T-helper 1 cell (primary cell): ENCODE measurements at places on chromosomes 6 and 20.

DNA sequence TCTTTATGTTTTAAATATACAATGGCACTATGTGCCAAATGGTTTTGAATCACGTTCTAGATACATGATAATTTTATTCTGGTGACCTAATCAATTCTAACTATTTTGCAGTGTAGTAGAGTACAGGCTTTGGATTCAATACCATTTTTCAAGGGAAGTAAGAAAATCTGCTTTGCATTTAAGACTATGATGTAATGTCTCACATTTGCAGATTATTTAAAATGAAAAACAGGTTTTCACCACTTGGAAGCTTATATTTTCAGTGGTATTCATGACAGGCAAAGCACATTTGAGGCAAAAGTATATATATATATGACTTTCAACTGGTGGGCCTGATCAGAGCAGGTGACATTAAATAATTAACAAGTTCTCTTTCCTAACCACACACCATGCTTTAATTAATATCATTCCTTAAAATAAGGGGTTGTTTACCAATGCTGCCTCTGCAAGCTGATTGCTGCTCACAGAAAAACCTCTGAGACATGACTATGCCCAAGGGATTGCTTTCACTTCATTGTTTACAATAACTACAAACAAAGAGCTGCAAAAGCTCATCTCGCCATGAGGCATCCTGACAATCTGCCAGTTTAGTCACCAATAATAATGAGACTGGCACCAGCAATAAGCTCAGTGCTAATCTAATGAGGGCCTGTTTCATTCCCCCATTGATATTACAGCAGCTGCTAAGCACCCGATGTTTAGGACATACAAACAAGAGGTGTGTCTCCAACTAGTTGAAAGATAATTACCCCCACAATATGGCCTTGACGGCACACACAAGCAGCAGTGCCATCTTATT is 1176.0 kb upstream of the GJE1 start:
- DNase-seq: no peak

- DNase-seq: no peak
These were observed 7.4 kb upstream of the BEND3 start for GRCh38 chr6:107122748-107123147.

GRCh38 chr6:119535332-119535731 is 185.8 kb upstream of the MAN1A1 start:
- no peak for DNase-seq

DNA sequence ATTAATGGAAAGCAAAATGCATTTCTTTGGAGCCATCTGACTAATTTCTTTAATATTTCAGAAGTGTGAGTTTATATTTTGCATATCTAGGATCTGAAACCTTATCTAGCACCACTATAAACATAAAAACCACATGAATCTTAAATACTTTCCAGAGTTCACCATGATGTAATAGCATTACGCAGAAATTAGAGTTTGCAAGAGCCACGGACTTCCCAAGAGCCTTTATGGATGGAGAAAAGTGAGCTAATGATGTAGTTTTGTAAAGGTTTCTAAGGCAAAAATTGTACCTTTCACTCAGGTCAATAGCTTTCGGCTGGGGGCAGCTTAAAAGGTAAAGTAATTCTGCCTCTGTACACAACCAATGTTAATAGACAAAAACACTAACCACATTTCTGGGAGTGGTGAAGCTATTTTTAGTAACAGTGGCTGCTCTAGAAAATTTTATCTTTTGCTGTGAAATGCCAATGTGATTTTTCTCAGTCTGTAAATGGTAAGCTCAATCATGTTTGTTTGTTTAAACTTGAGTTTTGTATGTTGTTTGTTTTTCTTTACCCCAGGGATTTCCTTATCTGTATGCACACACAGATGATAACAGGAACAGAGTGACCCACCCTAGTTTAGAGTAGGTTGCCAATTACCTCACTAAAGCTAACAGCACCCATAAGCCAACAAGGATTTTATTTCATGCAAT is 80.5 kb downstream of the FILIP1 start:
- no peak for DNase-seq

DNA sequence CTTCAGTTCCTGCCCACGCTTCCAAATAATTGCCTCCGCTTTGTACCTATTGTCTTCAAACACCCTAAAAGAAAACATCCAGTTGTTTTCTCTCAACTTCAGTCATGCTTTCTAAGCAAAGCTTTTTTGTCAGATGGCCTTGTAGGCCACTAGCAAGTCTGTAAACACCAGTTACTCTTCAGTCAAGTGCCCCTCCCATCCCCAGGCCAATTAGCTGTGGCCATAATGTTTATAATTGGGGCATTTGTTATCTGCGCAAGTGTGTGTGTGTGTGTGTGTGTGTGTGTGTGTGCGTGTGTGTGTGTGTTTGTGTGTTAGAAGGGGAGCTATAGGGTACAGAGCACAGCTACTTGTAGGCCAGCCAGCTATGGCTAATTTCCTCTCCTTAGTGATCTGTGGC is 272.4 kb upstream of the MARCKS start:
- DNase-seq: no peak

DNA sequence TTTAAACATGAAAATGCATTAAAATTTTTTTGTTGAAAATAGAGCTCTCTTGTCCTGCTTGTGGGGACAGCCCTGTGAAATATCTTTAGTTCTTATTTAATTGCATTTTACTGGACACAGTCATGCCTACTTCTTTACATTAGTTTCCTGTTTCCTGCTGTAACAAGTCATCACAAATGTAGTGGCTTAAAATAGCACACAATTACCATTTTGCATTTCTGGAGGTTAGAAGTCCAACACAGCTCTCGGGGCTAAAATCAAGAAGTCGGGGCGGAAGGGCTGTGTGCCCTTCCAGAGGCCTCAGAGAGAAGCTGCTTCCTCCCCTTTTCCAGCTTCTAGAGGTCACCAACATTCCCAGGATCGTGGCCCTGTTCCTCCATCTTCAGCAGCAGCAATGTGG is 29.4 kb downstream of the PNLDC1 start:
- DNase-seq: no peak

- no peak for DNase-seq
These were observed 368.6 kb downstream of the BTBD9 start for GRCh38 chr6:38271081-38271480.

DNA sequence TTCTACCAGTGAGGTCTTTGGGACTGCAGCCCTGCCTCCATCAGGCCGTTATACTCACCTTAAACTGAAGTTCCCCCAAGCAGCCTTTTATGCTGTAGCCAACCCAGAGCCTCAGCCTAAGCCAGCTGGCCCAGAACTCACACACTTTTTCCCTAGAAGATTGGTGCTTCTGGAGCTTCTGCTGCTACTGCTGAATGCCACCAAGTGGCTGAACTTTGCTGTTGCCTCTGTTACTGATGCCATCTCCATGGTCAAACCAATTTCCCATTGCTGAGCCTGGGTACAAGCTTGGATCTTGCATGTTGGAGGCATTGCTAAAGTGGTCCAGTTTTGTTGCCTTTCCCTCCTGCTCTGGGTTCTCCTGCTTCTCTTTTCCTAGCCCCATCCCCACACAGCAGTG is 15.0 kb upstream of the TBX18 start:
- DNase-seq: no peak

- no peak for DNase-seq
These were observed 259.0 kb downstream of the SYNE1 start for GRCh38 chr6:152378169-152378568.

GRCh38 chr6:56246541-56246880 is 869 bp downstream of the COL21A1 start:
- DNase-seq: no peak

DNA sequence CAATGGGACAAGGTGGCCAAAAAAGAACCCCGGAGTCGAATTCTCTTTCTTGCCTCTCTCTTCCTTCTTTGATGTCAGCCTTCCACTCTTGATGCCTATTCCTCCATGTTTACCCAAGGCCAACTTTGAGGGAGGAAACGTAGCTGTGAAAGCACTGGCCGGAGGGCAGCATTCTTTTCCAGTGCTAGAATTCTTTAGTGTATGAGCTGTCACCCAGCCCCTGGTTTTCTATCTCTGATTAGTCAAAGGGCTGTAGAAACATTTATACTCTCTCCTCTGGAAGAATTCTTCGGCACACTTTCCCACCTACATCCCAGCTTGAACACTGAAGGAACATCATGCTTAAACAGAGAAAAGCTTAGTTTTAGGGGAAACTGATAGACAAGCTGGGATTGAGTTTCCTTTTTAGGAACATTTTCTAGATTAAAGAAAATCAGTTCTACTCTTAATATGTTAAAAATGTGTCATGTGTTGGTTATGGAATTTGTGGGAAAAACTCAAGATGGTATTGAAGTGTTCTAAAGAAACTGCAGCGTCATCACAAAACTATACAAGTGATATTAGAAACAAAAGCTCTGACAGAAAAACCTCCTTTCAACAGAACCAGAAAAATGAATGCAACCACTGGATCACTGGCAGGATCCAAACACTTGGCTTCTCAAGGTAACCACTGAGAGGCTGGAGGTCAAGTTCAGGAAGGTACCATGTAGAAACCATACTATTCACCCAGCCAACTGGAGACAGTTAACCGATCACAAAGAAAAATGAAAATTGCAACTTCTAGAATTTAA is 20.7 kb upstream of the UTRN start:
- DNase-seq: no peak

DNA sequence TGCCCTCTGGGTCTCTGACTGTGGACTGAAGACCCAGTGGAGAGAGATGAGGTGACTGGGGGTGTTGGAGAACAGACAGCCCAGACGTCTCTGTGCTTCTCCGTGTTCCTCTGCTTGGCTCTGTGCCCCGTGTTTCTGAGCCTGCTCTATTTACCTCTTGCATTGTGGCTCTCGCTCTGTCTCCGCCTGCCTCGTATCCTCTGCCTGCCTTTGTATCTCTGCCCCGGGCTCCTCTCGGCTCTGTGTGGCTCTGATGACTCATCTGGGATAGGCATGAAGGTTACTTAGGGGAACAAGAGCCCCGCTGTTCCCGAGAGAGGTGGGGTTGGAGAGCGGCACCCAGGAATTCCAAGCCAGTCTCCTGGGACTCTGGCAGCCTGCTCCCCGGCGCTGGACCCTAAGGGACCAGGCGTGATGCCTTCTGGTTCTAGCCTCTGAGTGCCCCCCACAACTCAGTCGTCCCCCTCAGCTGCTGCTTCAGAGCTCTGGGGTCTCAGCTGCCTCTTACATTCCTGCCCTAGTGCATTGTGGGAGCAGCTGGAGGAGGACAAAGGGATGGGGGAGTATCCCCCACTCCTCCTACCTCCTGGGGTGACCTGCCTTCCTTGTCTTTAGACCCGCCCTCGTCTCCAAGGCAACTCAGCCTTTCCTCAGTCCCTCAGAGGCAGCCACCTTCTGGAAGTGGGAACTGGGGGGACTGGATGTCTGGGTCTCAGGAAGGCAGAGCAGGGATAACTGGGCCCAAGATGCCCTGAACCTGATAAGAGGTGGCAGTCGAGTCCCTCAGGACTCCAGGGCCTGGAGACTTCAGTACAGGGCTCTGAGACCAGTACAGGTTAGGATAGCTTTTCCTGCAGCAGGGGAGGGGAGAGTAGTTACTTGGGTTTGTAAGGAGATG is 1.9 kb downstream of the DDR1 start:
- DNase-seq: no peak

DNA sequence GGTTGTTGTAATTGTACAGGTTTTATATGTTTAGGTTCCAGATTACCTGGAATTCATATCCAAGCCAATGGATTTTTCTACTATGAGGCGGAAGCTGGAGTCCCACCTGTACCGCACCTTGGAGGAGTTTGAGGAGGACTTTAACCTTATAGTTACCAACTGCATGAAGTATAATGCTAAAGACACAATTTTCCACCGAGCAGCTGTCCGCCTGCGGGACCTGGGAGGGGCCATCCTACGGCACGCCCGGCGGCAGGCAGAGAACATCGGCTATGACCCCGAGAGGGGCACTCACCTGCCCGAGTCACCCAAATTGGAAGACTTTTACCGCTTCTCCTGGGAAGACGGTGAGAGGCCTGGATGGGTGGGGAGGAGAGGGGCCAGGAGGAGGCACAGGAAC is 13.6 kb downstream of the BRPF3 start:
- no peak for DNase-seq

DNA sequence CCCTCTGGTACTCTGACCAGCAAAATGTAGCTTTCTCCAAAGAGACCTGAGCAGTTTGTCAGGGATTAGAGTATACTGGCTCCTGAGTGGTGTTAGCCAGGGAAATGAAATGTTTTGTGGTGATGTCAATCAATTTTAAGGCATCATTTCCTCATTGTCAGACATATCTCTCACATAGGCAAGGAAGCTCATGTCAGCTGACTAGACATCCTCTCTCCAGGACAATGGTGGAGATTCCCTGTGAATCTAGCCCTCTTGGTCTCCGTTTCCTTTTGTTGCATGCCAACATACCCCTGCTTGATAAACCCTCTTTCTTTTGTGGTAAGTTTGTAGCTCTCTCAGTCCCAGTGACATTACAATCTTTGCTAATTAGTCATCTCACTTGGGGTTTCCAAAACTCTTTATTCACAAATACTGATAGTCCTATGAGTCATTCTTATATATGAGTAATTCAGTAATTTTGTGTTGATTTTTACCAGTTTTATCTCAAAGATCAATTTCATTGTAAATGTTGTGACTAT is 135.6 kb upstream of the PTPRK start:
- DNase-seq: no peak

- DNase-seq: no peak
These were observed 124.1 kb downstream of the CBLN4 start for GRCh38 chr20:55881204-55881603.

DNA sequence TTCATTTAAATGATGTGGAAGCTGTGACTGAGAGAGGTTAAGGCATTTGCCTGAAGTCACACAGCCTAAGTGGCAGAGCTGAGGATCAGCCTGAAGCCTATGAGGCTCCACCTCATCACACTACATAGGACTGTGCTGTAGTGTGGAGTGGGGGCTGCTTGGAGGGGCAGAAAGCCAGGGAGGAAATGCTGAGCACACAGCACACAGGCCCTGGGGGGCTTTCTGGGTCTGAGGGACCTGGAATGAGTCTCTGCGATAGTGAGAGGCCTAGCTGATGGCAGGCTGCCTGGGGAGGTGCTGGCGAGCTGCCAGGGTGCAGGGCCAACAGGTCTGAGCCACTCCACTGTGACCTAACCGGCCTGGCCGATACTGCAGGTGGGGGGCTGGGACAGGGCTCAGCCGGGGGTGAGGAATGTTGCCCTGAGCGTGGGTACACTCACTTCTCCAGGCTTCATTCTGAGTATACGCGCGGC is 2.2 kb upstream of the ARHGAP40 start:
- DNase-seq: no peak

- no peak for DNase-seq
These were observed 44.8 kb downstream of the RIPOR2 start for GRCh38 chr6:24891004-24891403.

GRCh38 chr6:73388433-73388799 is 6.2 kb upstream of the DDX43 start:
- no peak for DNase-seq

- DNase-seq: no peak
These were observed 28.1 kb downstream of the NFYA start for GRCh38 chr6:41100871-41101287.

- DNase-seq: no peak
These were observed 6.5 kb downstream of the RNF24 start for GRCh38 chr20:4008877-4009276.

DNA sequence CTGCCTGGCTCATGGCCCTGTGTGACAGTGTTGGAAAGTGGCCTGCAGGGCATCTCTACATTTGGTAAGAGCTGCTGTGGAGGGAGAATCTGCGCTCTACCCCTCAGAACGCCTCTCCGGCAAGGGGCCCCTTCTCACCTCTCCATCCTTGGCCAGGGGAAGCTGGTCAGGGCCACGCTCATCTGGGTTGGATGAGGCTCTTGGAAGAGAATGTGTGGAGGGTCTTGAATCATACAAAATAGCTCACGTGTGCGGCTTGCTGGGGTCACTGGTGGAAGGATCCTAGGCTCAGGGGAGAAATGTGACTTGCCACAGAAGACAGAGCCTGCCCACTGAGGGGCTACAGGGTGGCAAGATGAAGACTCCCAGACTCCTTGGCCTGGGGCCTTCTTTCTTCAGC is 105.0 kb downstream of the SCML4 start:
- DNase-seq: no peak
